ENCODE measurements at places on chromosomes 5 and 9.

DNA sequence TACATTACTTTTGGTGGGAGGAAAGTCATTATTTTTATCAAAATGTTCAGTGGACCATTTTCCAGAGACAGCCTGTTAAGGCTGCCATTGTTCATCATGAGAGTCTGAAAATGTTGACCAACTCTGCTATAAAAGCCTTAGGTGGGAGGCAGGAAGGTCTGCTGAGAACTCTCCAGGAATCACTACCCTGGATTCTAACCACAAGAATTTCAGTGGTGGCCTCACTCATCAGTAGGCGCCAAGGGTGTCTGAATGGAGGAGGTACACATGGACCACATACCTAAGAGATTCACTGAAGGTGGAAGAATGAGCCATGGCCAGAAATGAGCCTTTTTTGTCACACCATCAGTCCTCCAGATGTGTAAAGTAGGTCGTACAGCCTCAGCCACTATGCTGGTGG lies 21.0 kb upstream of the TLX3 start:
- no peak for DNase-seq

DNA sequence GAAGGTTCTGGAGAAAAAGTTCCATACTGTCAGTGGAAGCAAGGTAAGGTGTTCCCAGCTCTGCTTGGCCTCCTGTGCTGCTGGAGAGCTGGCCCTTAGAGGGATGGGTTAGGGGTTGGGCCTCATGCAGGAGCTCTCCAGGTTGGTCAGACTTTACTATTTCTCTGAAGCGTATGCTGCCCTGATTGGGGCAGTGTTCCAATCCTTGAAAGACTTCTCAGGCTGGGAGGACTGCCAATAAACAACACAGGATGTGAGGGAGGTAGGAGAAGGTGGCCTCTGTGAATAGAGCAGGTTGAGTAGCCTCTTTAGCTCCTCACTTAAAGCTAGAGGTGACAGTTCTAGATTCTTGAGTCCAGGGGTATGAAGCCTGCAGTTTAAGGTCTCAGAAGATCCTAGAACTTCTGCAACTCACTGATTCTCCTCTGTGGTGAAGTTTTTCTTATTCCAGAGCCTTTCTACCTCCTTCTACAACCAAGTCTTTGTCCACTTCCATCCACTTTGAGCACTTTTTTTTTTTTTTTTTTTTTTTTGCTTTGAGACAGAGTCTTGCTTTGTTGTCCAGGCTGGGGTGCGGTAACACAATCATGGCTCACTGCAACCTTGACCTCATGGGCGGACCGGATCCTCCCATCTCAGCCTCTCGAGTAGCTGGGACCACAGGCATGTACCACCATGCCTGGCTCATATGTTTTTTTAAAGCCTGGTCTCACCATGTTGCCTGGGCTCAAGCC lies 3.0 kb downstream of the HNRNPAB start:
- DNase-seq, result no peak

GRCh38 chr9:129550199-129550839 lies 70.6 kb downstream of the C9orf50 start:
- DNase-seq, result no peak

GRCh38 chr5:39231705-39232525 lies 12.6 kb upstream of the FYB1 start:
- DNase-seq, result no peak

DNA sequence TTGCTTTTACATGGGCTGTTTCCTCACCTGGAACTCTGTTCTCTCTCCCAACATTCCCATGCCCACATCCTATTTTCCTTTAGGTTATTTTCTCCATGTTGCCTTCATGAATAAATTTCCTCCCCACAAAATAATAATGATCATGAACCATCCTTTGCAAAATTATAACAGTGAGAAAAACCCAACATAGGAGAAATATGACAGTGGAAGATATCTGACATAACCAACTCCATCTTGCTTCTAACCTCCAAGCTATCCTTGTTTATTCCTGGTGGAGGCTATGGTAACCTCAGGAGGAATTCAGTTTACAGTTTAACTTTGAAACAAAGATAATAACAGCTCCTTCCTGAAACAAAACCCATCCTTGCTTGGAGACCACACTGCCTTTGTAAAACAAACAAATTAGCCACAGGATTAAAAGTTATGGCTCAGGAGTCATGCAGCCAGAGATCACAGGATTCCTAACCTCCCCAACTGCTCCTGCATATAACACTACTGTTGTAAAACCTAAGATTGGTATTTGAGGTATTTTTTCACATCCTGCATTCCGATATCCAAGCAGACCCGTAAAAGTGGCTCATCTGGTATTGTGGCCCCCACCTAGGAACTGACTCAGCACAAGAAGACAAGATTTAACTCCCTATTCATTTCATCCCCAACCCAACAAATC lies 212.4 kb downstream of the TRIM32 start:
- no peak for DNase-seq

DNA sequence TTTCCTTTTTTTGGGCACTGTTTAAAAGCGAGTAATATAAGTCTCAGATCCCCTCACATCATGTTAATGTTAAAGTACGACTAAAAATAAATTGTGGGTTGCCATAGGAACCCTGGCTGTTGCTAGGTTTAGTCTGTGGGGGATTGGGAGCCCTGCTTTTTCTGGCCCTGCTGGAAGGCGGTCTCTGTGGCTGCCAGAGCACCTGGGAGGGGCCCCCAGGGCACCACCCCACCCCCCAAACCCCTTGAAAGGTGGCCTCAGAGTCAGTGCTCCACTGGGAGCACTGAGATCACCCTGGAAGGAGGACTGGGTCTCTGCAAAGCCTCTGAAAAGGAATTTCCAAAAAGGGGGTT lies 66.2 kb upstream of the NEURL1B start:
- no peak for DNase-seq

DNA sequence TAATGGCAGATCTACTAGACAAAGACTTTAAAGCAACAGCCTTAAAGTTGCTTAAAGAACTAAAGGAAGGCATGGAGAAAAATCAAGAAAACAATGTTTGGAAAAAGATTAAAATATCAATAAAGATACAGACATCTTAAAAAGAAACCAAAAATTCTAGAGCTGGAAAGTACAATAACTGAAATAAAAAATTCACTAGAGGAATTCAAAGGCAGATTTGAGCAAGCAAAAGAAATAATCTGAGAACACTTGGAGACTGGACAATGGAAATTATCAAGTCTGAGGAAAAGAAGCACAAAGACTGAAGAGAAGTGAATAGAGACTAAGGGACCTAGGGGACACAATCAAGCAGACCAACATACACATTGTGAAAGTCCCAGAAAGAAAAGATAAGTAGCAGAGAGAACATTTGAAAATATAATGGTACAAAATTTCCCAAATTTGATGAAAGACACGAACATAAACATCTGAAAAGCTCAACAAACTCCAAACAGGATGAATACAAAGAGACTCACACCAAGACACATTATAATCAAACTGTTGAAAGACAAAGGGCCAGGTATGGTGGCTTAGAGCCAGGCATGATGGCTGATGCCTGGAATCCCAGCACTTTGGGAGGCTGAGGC lies 26.3 kb downstream of the SIL1 start:
- no peak for DNase-seq

- DNase-seq, result no peak
Observed at GRCh38 chr5:120413686-120414085, 50.4 kb upstream of the PRR16 start.

- no peak for DNase-seq
Observed at GRCh38 chr9:86945728-86946200, 1.5 kb downstream of the GAS1 start.

GRCh38 chr9:124258607-124259157 lies 933 bp downstream of the NEK6 start:
- no peak for DNase-seq

DNA sequence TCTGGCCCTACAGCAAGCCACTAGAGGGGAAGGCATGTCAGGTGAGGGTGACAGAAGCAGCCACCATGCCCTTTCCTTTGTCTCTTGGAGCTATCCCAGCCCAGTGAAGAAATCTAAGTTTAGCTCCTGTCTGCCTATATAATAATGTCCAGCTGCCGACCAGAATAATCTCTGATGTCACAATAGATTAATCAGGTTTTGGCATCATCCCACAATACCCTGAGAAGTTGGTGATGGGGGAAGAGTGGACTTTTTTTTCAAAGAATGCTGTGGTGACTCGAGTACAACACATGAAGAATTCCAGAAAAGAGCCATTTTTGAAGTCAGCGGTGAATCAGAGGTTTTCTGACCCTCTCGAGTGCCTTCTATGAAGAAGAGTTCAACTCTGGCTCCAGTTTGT lies 1.7 kb upstream of the TSLP start:
- DNase-seq, result no peak

DNA sequence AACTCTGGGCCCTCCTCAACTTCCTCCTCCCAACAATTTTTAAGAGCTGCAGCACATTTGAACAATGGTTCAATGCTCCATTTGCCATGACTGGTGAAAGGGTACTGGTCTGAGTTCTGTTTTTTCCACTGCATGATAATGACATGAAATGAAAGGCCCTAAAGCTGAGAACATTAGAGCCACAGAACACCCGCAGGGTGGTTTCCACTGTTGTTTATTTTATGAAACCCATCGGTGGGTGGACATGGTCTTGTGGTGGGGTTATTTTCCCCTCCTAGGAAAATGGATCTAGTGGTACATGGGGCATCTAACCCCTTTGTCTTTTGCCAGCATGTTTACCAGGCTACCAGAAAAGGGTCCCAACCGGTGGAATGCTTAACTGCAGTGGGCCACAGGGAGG lies 71.8 kb downstream of the SMARCA2 start:
- DNase-seq, result no peak

GRCh38 chr9:127216888-127217217 lies 47.7 kb upstream of the GARNL3 start:
- DNase-seq, result no peak

DNA sequence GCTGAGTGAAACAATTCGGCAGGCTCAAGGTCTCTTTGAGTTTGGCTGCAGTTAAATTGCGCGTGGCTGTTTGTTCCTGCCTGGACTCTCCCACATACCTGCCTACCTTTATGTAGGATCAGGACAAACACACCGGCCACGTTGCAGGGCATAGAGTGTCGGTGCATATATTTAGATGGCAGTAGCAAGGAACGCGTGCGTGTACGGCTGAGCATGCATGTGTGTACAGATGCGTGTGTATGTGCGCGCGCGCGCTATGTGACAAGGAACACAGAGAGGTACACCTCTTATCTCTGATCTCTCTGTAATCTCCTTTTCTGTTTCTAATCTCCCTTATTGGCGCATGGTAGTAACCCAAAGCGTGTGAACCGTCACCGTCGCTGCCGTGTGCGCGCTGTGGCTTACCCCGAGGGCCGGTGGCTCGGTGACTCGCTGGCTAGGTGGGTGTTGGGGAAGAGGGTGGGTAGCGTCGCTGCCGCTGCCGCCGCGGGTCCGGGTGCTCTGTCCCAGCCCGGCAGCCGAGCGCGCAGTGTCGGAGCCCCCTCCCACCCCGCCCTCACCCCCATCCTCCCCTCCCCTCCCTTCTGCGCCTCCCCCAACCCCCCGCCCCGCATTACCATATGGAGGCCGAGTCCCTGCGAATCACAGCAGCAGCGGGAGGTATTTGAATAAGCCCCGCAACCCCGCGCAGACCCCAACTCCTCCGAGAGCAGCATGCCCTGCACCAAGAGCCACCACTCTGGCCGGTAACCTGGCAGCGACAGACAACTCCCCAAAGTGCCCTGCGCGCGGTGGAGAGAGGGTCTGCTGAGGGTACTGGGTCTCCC lies 204.8 kb downstream of the MEF2C start:
- DNase-seq, result no peak

DNA sequence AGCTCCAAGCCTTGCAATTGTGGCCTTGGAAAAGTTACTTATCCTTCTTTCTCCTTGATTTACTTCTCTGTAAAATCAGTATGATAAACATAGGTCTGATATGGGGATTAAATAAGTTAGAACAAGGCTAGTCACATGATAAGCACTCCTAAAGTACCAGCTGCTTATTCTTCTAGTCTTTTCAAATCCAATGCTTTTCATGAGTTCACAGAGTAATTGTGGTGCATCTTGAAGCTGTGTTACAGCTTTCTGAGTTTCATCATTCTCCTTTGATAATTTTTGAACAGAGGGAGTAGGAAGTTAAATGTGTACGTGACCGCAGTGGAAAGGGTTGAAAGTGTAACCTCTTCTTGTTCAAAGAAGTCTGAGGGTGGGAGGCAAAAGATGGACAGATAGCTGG lies 38.8 kb upstream of the CCDC112 start:
- DNase-seq, result no peak

All from stimulated activated CD8-positive, alpha-beta memory T cell treated with anti-CD3 and anti-CD28 coated beads, Interleukin-2, amount 100 ng/mL, for 1 hour (primary cell).